Fibroblast of lung (primary cell): ENCODE measurements at places on chromosomes 6 and 20. TPM values are rescaled to one million over a fixed set of nuclear protein-coding genes. Genes with fewer than 3 reads are reported as not detected.

GRCh38 chr6:170285482-170285881 lies 5.4 kb downstream of the DLL1 start:
- H3K27me3 ChIP-seq, result peaks cover 14% of the 10 kb centered on the region
- peaks cover 2% of the 10 kb centered on the region for H3K4me1 ChIP-seq
- H3K36me3 ChIP-seq, result no peaks in the 10 kb centered on the region
- DNase-seq, result no peak

DNA sequence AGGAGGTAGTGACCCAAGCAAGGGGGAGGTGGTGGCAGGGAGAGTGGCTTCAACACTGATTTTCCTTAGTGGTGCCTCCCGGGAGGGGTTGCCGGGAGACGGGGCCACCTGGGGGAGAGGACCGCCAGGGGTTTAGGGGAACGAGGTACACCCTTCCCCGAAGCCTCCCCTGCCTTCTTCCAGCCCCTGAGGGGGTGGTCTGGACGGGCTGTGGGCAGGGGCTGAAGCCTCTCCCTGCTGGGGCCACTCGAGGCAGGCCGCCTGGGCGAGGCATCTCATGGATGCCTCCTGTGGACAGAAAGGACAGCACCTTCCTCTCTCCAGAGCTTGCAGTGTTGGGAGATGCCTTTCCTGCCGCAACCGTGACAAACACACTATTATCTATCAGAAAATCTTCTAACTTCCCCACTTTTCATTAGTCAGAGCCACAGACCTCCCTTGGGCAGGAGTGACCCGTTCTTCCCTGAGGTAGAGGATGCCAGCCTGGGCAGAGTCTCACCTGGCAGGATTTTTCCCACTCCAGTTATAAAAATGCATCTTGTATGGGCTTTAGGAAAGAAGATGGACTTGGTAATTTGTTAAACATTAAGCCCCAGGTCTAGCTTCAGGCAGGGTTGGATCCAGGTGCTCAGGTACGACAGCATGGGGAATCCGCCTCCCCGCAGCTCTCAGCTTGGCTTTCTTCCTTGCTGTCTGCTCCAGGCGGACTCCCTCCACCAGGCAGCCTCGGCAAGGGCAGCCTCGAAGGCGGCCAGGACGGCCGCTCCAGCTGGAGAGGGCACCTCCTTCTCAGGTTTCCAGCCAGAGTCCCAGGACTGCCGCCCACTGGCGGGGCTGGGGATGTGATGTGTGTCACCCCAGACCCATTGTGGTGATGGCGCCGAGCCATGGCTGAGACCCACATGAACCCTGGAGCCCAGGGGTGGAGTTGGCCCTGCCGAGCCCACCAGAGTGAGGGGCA lies 11.0 kb downstream of the HRH3 start:
- no peak overlapping the region for H3K4me3 ChIP-seq
- H3K27me3 ChIP-seq, result peaks cover 20% of the 10 kb centered on the region
- H3K36me3 ChIP-seq, result no peaks in the 10 kb centered on the region
- H3K27ac ChIP-seq, result no peak overlapping the region
- H3K4me1 ChIP-seq, result no peaks in the 10 kb centered on the region
- no peak for DNase-seq

GRCh38 chr6:105747823-105748405 lies 338.2 kb upstream of the PRDM1 start:
- no peak for DNase-seq
- no peaks in the 10 kb centered on the region for H3K27me3 ChIP-seq
- no peaks in the 10 kb centered on the region for H3K36me3 ChIP-seq
- peaks cover 2% of the 10 kb centered on the region for H3K4me1 ChIP-seq

The MAS1L gene
- not detected in 2 replicates for total RNA-seq

DNA sequence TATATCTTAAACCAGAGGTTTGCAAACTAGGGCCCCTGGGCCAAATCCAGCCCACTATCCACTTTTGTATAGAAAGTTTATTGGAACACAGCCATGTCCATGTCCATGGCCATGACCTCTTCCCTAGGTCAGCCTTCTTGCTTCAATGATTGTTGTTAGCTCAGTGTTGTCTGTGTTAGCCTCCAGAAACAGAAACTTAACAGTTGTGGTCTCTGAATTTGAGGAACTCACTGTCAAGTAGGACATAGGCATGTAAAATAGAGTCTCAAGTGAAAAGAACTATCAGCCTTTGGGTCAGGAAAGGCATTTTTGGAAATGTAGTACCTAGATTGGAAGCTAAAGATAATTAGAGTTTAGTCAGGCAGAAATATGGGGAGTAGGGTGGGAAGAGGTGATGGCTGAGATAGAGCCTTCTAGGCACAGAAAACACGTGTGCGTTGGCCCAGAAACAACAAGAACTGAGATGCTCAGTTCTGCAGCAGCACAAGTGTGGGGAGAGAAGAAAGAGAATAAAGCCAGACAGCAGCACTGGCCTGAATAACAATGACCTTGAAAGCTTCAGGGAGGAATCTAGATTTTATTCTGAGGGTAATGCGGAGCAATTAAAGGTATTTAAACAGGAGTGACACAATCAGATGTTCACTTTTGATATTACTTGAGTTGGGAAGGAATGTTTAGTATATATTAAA lies 87.0 kb upstream of the OLIG3 start:
- H3K36me3 ChIP-seq, result no peaks in the 10 kb centered on the region
- no peaks in the 10 kb centered on the region for H3K27me3 ChIP-seq
- H3K4me1 ChIP-seq, result no peaks in the 10 kb centered on the region
- no peak for DNase-seq
- H3K27ac ChIP-seq, result no peak overlapping the region

DNA sequence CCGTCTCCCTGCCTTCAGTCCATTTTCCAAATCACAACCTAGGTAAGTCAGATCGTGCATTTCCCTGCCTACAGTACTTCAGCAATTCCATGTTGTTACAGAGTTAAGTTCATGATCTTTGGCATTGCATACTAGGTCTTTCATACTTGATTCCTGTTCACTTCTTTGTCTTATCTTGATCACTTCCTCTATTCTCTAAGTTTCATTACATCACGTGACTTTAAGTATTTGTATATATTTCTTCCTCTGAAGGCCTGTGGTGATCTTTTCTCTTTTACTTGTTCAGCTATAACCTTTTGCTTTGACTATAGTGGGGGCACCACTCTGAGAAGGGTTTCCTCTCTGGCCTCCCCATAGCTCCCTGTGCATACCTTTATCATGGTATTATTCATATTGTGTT lies 100.2 kb downstream of the TRMT11 start:
- no peak for DNase-seq
- no peaks in the 10 kb centered on the region for H3K36me3 ChIP-seq
- H3K27me3 ChIP-seq, result no peaks in the 10 kb centered on the region
- H3K4me3 ChIP-seq, result no peak overlapping the region
- no peak overlapping the region for H3K27ac ChIP-seq
- no peaks in the 10 kb centered on the region for H3K4me1 ChIP-seq

GRCh38 chr6:135451617-135452190 lies 45.8 kb downstream of the AHI1 start:
- no peaks in the 10 kb centered on the region for H3K27me3 ChIP-seq
- peak; percentile 66 for DNase-seq
- H3K36me3 ChIP-seq, result no peaks in the 10 kb centered on the region
- H3K4me3 ChIP-seq, result no peak overlapping the region
- no peaks in the 10 kb centered on the region for H3K4me1 ChIP-seq

DNA sequence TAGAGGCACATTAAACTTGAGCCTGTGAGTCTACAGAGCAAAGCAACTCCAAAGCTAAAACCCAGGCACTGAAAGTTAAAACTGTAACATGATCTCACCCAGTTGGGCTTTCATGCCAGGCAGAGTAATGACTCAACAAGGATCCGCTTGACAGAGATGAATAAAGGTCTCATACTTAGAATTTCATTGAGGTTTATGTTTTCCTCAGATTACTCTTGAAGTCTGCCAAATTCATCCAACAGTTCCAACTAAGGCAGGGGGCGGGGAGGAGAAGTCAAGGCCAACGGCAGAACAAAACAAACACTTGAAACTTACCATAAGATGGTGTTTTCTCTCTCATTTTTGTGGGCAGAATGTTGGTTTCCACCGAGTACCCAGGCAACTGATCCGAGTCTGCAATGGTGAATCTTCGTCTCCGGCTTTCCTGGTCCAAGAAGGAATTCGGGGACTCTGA lies 54.0 kb upstream of the IPCEF1 start:
- peaks cover 2% of the 10 kb centered on the region for H3K36me3 ChIP-seq
- DNase-seq, result peak; percentile 99
- H3K4me1 ChIP-seq, result peaks cover 19% of the 10 kb centered on the region
- H3K4me3 ChIP-seq, result peak overlapping the region; percentile 30
- no peaks in the 10 kb centered on the region for H3K27me3 ChIP-seq
- peak overlapping the region; percentile 90 for H3K27ac ChIP-seq

The ZBTB12 gene
- total RNA-seq, result 9.5 and 13.2 TPM in 2 replicates

DNA sequence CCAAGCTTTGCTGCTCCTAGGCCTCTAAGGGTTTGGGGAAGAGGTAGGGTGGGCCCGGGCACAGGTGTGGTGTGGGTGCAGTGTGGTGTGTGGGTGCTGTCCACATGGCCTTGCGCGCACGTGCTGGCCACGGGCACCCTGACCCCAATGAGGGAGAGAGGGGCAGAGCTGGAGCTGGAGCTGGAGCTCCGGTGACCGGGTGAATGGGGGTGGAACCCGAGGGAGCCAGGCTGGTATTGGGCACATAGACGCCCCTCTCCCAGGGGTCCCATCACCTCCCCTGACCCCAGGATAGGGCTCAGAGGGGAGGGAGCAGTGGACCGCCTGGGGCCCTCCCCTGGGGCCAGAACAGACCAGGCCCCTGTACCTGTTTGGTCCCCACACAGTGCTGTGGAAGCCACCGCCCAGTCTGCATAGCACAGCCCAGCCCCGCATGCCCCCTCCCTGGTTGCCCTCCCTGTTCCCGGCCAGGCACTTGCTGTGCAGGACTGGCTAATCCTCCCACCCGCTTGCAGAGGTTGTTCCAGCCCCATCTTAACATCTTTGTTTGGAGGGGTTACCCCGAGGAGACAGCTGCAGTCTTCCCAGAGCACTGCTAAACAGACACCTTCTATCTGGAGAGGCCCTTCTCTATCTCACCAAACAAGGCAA lies 984 bp downstream of the ADAM33 start:
- DNase-seq, result no peak
- no peaks in the 10 kb centered on the region for H3K27me3 ChIP-seq
- peak overlapping the region; percentile 55 for H3K27ac ChIP-seq
- no peaks in the 10 kb centered on the region for H3K36me3 ChIP-seq
- H3K4me3 ChIP-seq, result peak overlapping the region; percentile 68
- H3K4me1 ChIP-seq, result peaks cover 17% of the 10 kb centered on the region

DNA sequence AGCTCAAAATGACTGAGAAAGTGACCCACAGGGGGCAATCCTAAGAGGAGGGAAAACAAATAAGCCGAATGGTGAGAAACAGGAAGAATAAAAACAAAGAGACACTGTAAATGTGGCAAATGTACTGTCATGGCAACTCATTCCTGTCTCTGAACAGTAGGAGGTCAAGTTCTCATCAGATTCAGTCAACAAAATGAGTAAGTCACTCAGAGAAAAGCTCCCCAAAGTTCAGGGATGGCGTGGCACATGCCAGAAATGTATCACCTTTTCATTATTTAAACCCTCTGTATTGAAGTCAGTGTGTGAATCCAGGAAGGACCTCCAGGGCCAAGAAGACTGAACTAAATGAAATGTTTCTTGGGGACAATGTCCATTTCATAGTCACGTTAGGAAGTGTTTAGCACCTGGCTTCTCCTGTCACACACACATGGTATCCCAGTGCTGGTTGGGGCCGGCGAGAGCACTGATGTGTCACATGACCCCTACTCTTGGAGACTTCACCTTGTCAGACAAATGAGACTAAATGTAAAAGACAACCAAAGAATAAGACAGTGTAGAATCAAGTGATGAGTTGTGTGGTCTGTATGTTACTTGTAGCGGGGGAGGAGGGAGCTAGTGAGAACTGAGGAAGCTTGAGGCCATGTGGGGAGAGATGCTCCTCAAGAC lies 20.7 kb downstream of the CNR1 start:
- no peaks in the 10 kb centered on the region for H3K36me3 ChIP-seq
- H3K27me3 ChIP-seq, result no peaks in the 10 kb centered on the region
- DNase-seq, result no peak
- H3K4me3 ChIP-seq, result no peak overlapping the region

The GRM1 gene
- total RNA-seq, result under 0.01 and 0.17 TPM in 2 replicates

- DNase-seq, result no peak
- H3K4me1 ChIP-seq, result no peaks in the 10 kb centered on the region
- no peak overlapping the region for H3K27ac ChIP-seq
- H3K4me3 ChIP-seq, result no peak overlapping the region
- no peaks in the 10 kb centered on the region for H3K36me3 ChIP-seq
Observed at GRCh38 chr20:9884666-9885065, 45.8 kb upstream of the PAK5 start.

- no peaks in the 10 kb centered on the region for H3K36me3 ChIP-seq
- H3K27ac ChIP-seq, result no peak overlapping the region
- H3K4me3 ChIP-seq, result no peak overlapping the region
- H3K4me1 ChIP-seq, result peaks cover 3% of the 10 kb centered on the region
- H3K27me3 ChIP-seq, result no peaks in the 10 kb centered on the region
Observed at GRCh38 chr6:34834789-34835518, 43.1 kb downstream of the BLTP3A start.

- DNase-seq, result no peak
- no peak overlapping the region for H3K4me3 ChIP-seq
- no peaks in the 10 kb centered on the region for H3K4me1 ChIP-seq
- peaks cover 3% of the 10 kb centered on the region for H3K27me3 ChIP-seq
- H3K36me3 ChIP-seq, result no peaks in the 10 kb centered on the region
Observed at GRCh38 chr6:14344486-14344885, 226.9 kb downstream of the CD83 start.

DNA sequence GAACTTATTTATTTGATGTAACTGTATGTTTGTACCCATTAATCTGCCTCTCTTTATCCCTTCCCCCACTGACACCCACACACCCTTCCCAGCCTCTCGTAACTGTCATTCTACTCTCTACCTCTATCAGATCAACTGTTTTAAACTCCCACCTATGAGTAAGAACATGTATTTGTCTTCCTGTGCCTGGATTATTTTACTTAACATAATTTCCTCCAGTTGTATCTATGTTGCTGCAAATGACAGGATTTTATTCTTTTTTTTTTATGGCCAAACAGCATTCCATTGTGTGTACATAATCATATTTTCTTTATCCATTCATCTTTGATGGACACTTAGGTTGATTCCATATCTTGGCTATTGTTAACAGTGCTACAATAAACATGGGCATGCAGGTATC lies 49.3 kb downstream of the PHACTR2 start:
- peak; percentile 32 for DNase-seq
- H3K27ac ChIP-seq, result no peak overlapping the region
- H3K4me3 ChIP-seq, result no peak overlapping the region
- no peaks in the 10 kb centered on the region for H3K27me3 ChIP-seq

The MAK gene
- not detected in 2 replicates for total RNA-seq

GRCh38 chr6:150848400-150848799 lies 17.1 kb upstream of the MTHFD1L start:
- no peaks in the 10 kb centered on the region for H3K36me3 ChIP-seq
- no peaks in the 10 kb centered on the region for H3K4me1 ChIP-seq
- no peak for DNase-seq
- H3K27me3 ChIP-seq, result no peaks in the 10 kb centered on the region
- H3K4me3 ChIP-seq, result no peak overlapping the region

- no peaks in the 10 kb centered on the region for H3K27me3 ChIP-seq
- peaks cover 2% of the 10 kb centered on the region for H3K36me3 ChIP-seq
- H3K27ac ChIP-seq, result no peak overlapping the region
- no peak overlapping the region for H3K4me3 ChIP-seq
- no peaks in the 10 kb centered on the region for H3K4me1 ChIP-seq
Observed at GRCh38 chr6:107509506-107509905, 19.6 kb downstream of the SOBP start.

GRCh38 chr6:97842521-97842920 lies 559.5 kb upstream of the MMS22L start:
- H3K36me3 ChIP-seq, result no peaks in the 10 kb centered on the region
- no peak overlapping the region for H3K27ac ChIP-seq

The SULF2 gene
- total RNA-seq, result 9.6 and 28.0 TPM in 2 replicates
